ENCODE measurements at places on chromosomes 5 and 9. TPM values are rescaled to one million over a fixed set of nuclear protein-coding genes. Genes with fewer than 3 reads are reported as not detected.

GRCh38 chr5:15585128-15585527, 85.1 kb downstream of the FBXL7 start:
- DNase-seq = no peak

DNA sequence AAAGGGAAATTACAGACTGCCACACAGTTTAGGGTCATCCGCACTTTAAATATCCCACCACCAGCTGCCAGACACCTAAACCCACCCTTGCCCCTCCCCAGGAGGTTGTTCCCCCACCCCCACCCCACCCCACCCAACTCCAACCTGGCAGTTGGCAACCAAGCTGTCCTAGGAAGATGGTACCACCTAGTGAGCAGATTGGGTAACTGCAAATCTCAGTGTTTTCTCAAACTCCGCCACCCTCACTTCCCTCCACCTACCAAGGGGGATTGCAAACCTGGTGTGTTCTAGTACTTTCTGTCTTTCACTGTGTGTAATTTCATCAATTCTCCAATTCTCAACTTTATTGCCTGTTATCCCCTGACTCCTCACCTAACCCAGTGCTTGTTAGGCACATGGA, 323.8 kb upstream of the IRX2 start:
- no peak for DNase-seq

The GLDC gene
- 0.31 TPM for polyA plus RNA-seq

DNA sequence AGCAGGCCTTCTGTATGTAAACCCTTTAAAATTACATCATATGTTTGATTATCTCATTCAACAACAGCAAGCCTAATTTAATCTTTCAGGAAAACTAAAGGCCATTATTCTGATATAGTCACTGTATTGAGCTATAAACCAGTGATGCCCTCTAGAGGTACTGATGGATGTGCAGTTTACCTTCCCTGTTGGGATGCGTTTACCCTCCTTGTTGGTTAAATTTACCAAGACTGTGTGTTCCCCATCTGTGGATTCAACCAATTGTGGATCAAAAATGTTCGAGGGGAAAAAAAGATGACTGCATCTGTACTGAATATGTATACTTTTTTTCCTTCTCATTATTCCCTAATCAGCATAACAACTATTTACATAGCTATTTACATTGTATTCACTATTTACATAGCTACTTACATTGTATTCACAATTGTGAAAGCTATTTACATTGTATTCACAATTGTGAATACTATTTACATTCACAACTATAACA, 3.7 kb upstream of the BAAT start:
- DNase-seq = no peak

Measured in muscle of back (tissue), 13 donors.